ENCODE measurements at places on chromosomes 5 and 9.

GRCh38 chr9:76191493-76191892 lies 202.7 kb downstream of the RFK start:
- DNase-seq, result no peak

- no peak for DNase-seq
Observed at GRCh38 chr9:20782289-20782688, 98.2 kb downstream of the FOCAD start.

- no peak for DNase-seq
Observed at GRCh38 chr5:141816598-141817399, 61.4 kb downstream of the PCDH1 start.

GRCh38 chr5:144156767-144157171 lies 13.7 kb downstream of the YIPF5 start:
- no peak for DNase-seq

GRCh38 chr5:141753971-141754713 lies 72.1 kb upstream of the ARAP3 start:
- DNase-seq, result no peak

DNA sequence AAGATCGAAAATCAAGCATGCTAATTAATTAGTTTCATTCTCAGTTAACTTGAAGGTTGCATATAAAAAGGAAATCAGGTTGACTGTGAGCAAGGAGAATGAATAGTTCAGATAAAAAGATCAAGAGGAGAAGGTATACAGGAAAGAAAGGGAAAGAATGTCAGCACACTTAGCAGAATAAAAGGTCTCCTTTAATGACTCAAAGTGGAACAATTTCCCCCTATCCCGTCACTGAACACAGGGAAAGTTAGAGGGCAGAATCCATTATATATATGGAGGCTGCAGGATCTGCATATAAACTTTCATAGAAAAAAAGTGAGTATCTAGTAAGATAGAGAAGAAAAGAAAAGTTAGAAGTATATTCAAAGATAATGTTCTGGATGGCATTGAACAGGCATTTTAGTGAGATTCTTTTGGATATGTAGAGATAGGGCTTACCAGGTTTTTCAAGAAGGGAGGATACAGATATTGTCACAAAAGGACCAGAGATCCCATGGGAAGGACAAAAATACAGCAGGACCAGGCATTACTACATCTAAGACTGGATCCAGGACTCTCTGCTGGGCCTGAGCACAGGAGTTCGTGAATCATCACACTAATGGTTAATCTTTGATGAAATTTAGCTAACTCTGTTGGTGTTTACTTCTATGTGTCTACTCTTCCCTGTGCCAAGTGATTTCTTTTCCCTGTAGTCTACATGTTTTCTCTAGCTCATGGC lies 988.2 kb upstream of the ARRDC3 start:
- DNase-seq, result no peak

DNA sequence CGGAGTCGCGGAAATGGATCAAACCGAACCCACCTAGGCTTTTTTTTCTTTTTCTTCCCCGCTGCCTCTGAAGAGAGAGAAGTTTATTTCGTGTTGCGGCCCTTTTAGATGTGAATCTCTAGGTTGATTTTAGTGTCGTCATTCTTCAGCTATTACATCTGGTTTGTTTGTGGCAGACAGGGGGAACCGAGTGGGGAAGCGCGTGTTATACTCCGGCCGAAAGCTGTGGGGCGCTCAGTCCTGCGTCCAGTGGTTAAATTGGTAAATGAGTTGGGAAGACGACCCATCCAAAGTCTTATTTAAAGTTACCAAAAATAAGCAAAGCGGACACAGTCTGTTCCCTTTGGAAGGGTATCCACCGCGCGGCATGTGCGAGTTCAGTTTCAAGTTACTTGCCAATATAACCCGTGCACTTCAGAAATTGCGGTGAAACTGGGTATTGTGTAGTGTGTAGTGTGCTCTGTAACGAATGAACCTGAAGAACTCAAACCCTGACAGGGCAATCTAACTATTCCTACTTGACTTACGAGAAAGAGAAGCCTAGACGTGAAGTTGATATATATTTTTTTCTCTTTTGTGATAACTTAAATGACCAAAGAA lies 1.3 kb downstream of the MAN2A1 start:
- peak; percentile 55 for DNase-seq

DNA sequence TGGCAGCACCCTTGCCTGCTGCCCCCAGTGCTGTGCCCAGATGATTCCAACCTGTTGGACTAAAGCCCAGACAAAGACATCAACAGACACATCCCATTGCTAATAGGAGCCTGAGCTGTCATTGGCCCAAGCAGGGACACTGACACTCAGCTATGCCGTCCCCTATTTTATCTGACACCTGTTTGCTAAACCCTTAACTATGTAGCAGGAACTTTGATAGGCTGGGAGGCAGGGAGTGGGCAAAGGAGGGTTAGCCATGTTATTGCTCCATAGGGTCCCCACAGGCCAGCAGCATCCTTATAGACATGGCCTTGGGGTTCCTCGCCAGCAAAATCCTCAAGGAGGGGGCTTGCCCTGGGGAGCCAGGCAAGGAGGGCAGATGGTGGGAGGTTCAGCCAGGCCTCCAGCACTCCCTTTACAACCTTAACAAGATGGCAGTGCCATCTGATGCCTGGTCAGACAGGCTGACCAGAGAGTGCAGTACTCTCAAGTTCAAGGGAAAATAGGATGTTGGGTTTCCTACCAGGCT lies 50.4 kb upstream of the CDKN2AIPNL start:
- no peak for DNase-seq

DNA sequence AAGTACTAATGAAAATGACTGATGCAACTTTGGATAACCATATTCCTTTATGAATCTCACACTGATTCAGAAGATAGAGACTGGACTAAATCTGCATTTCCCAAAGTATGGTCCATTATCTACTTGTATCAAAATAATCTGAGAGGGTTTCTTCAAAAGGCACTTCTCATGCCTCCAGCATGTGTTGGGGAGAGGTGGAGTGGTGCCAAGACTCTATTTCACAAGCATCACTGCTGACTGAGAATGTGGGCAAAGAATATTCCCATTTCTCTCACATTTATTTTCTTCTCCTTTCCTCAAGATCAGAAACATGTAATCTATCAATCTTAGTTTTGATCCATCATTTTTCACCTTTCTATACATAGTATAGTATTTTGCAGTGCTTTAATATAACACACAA lies 135.4 kb downstream of the GABRB2 start:
- no peak for DNase-seq

GRCh38 chr5:178365501-178366440 lies 133.2 kb upstream of the PHYKPL start:
- no peak for DNase-seq

- no peak for DNase-seq
Observed at GRCh38 chr5:167849874-167850273, 441.6 kb upstream of the WWC1 start.

DNA sequence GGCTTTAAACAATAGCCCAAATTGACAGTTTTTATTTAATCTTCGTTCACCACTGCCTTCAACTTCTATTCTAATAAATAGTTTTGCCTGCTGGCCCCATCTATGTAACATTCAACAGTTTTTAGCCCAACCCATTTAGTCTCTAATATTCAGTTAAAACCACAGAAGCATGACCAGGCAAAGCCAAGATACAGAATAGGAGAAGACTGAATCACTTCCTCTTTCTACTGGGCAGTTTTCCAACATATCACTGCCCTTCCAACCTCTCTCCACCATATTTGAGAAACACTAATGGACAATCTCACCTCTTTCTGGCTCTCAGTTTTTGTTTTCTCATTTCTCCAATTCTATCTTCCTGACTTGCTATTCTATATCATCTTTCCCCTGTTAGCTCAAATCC lies 352.9 kb downstream of the DNAH5 start:
- DNase-seq, result no peak

GRCh38 chr5:77449277-77449676 lies 42.8 kb downstream of the WDR41 start:
- DNase-seq, result no peak

DNA sequence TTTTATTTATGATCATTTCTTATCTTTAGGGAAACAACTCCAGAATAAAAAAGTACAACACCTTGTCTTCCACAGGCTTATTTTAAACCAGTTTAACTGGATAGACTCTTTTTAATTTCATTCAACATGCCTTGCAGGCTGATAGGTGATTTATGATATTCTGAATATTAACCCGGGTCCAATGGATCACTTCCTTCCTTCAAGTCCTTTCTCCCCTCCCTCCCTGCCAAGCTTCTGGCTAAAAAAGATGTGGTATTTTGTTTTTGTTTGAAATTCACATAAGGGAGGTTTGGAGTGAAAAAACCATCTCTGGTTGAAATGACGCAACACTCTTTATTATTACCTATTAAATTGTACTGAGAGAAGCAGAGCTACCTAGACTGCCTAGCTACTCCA lies 265.3 kb downstream of the MLLT3 start:
- DNase-seq, result no peak

DNA sequence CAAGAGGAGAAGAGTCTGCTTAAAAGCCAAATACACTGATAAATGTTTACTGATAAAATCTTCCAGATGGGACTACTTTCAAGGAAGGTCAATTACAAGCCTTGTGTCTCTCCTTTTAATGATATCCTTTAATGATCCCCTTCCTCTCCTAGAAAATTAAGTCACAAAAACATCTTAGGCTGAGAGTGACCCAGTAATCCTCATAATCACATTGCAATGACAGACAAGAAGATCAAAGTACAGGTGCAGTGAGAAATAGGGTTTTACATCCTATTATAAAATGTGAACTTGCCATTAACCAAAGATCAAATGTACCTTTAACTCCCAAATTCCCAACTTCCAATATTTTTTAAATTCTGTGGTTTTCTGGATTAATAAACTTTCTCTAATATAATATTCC lies 514.8 kb downstream of the RAB3C start:
- no peak for DNase-seq
